Activated naive CD4-positive, alpha-beta T cell treated with Interleukin-2 at 50 U/mL for 16 hours (primary cell): ENCODE measurements at places on chromosomes 13 and 19.
A peak's percentile ranks its signal among the peaks of the same experiment; 100 is the strongest.

DNA sequence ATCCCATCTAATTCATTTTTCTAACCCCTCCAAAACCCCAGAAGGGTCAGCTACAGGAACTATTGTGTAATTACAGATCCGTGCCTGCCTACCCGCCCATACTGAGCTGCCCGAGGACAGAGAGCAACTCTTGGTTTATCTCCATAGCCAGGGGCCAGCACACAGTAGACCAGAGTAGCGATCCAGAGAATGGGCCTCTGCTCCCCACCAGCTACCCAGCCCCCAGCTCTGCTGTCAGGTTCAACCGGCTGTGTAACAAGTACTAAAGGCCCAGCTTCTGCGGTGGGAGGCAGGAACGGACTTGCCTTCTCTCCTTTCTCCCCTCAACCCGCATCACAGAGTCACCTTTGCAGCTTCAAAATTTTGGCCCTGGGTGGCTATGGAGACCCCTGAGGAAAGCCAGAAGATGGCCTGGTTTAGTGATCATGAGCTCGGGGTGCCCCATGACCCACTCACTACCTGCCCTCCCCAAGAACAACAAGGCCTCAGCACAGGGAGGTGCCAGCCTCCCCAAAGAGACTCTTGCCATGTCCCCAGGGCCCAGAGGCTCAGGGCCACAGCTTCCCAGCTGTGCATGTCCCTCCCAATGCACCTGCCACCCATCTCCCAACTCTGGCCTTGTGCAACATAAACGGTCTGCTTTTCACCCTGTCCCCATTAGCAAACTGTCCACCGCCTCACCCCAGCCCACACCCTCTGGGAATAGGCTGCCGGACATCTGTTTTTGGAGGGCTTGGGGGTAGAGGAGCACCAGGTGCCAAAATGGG is 5.7 kb downstream of the CALM3 start:
- no peak for DNase-seq

GRCh38 chr13:97521726-97522125 is 87.8 kb downstream of the RAP2A start:
- no peak for DNase-seq

- DNase-seq: peak; percentile 18
Measured at GRCh38 chr13:74246487-74246886, 112.3 kb upstream of the KLF12 start.

- DNase-seq: no peak
Measured at GRCh38 chr19:14661372-14661924, 13.2 kb downstream of the ADGRE3 start.

GRCh38 chr13:111632906-111633305 is 312.5 kb downstream of the TEX29 start:
- DNase-seq: no peak

GRCh38 chr13:80363890-80364503 is 23.1 kb upstream of the SPRY2 start:
- DNase-seq: no peak

GRCh38 chr19:8401981-8402411 is 11.1 kb upstream of the MARCHF2 start:
- no peak for DNase-seq
